ENCODE measurements at places on chromosomes 2 and 18. TPM values are rescaled to one million over a fixed set of nuclear protein-coding genes. Genes with fewer than 3 reads are reported as not detected.

DNA sequence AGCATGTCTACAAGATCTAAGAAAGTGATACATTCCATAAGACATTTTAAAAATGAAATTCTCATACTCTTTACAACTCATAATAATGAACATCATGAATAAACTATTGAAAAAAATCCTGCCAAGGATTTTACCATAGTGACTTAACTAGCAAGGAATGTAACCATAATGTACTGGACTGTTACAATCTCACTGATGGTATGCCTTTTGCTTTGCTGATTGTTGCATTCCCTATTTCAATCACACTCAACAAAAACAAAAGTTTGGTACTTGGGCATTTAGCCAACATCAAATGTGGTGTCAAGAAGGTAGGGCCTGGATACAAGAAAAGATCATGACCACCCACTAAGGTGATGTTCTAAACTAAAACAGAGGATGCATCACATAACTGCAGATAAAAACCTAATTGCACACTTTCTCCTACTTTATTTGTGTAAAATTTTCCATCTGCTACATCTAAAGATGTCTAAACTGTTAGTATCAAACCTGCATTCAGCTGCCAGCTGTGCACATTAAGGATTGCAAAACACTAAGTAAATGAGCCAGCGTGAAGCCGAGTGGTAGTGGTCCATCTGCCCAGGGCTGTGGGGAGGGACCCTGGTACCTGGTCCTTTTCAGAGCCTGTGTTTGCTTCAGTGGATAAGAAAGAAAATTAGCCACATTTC lies 564.4 kb downstream of the ZEB2 start:
- H3K4me3 ChIP-seq: no peak overlapping the region
- no peak for DNase-seq
- H3K27me3 ChIP-seq: no peaks in the 10 kb centered on the region
- H3K4me1 ChIP-seq: no peaks in the 10 kb centered on the region
- no peak overlapping the region for H3K27ac ChIP-seq

- H3K4me3 ChIP-seq: no peak within 1 kb of the TSS
- no peak within 1 kb of the TSS for H3K27ac ChIP-seq
- H3K27me3 ChIP-seq: peaks cover 84% of the 10 kb centered on the region
- H3K36me3 ChIP-seq: no peaks in the 10 kb centered on the region
Measured at GRCh38 chr2:118846953-118847761, at the start of gene EN1. Gene EN1, minus strand, starts transcription at chr2:118847648. Its CDS starts 481 bp downstream, at chr2:118847167.

DNA sequence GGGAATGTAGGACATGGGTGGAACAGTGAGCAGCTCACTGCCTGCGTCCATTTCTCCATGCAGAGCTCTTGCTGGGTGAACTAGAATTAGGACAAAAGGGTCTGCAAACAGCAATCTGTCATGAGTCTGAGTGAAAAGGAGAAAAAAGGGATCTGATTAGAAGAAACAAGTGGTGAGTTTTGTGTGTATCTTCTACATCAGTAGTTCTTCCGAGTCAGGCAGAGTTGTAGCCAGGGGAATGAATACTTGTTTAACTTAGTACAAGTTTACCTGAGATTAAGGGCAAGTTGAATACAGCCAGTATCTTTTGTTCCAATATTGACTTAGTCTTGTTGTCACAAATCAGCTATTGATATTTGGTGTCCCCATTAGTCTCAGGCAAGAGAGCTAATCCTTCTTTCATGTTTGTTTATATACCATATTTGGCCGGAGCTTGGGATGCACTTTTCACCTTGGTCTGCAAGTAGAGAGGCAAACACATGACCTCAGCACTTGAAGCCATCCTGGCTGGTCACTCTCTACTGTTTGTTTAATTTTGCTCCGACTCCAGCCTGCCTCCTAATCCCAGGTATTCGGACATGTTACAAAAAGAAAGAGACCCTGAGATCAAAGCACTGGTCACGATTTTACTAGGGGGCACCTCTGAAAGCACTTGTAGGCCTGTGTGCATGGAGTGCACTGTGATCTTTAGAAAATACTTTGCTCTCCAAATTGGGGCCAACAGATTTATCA lies 211.0 kb upstream of the NT5C1B start:
- H3K4me3 ChIP-seq: no peak overlapping the region
- no peak for DNase-seq
- H3K27ac ChIP-seq: no peak overlapping the region
- no peaks in the 10 kb centered on the region for H3K27me3 ChIP-seq
- H3K4me1 ChIP-seq: no peaks in the 10 kb centered on the region
- no peaks in the 10 kb centered on the region for H3K36me3 ChIP-seq

DNA sequence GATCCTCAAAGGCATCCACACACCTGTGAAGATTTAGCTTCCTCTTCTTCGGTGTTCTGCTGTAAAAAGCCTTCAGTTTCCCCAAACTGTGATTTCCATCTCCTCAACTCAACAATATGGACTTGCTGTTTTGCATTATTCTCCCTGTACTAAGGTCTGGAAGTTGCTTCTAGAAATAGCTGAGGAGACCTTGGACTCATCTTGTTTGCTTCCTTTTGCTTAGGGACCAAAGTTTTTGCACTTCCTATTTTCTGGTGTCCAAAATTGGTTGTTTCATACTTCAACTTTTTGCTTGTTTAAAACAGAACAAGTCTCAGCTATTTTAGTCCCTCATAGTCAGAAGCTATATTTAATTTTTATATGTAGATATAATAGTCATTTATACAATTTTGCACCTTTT lies 201.9 kb upstream of the COPS8 start:
- H3K4me3 ChIP-seq: no peak overlapping the region
- DNase-seq: no peak
- H3K27me3 ChIP-seq: no peaks in the 10 kb centered on the region
- no peaks in the 10 kb centered on the region for H3K36me3 ChIP-seq

GRCh38 chr18:26705757-26706156 lies 157.4 kb upstream of the KCTD1 start:
- no peaks in the 10 kb centered on the region for H3K27me3 ChIP-seq
- no peak overlapping the region for H3K27ac ChIP-seq
- no peaks in the 10 kb centered on the region for H3K4me1 ChIP-seq
- H3K36me3 ChIP-seq: no peaks in the 10 kb centered on the region
- H3K4me3 ChIP-seq: no peak overlapping the region

- no peak for DNase-seq
- H3K27me3 ChIP-seq: no peaks in the 10 kb centered on the region
- no peak overlapping the region for H3K4me3 ChIP-seq
- no peak overlapping the region for H3K27ac ChIP-seq
- H3K4me1 ChIP-seq: no peaks in the 10 kb centered on the region
Measured at GRCh38 chr2:232541961-232542714, 2.6 kb downstream of the CHRNG start.

DNA sequence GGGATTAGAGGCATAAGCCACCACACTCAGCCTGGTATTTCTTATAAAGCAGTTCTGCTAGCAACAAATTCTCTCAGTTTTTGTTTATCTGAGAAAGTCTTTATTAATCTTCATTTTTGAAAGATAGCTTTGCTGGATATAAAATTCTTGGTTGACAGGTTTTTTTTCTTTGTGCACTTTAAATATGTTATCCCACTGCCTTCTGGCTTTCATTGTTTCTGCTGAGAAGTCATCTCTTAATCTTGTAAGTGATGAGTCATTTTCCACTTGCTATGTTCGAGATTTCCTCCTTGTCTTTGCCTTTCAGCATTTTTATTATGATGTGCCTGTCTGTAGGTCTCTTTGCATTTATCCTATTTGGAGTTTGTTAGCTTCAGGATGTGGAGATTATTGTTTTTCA lies 5.9 kb upstream of the ELAC1 start:
- peaks cover 3% of the 10 kb centered on the region for H3K27me3 ChIP-seq
- H3K4me3 ChIP-seq: no peak overlapping the region
- no peaks in the 10 kb centered on the region for H3K4me1 ChIP-seq

- no peaks in the 10 kb centered on the region for H3K4me1 ChIP-seq
- H3K27me3 ChIP-seq: no peaks in the 10 kb centered on the region
- DNase-seq: no peak
Measured at GRCh38 chr2:7609556-7609955, 692.3 kb downstream of the RNF144A start.

DNA sequence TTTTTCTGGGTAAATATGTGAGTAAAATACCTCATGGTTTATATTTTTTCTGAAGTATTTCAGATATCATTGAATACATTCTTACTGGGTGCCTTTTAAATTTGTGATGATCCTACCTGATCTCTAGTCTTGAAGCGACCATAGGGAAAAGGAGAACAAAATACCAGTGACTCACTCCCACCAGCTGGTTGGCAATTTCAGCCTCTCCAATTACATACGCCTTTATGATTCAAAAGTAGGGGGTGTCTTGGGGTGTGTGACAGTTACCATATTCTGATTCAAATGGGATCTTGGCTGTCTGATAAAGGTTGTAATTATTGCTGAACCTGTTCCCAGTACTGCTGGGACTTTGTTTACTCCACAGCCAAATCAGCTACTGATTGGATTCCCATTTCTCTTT lies 175.9 kb upstream of the NXPH2 start:
- H3K36me3 ChIP-seq: no peaks in the 10 kb centered on the region
- H3K27ac ChIP-seq: no peak overlapping the region
- no peaks in the 10 kb centered on the region for H3K4me1 ChIP-seq

DNA sequence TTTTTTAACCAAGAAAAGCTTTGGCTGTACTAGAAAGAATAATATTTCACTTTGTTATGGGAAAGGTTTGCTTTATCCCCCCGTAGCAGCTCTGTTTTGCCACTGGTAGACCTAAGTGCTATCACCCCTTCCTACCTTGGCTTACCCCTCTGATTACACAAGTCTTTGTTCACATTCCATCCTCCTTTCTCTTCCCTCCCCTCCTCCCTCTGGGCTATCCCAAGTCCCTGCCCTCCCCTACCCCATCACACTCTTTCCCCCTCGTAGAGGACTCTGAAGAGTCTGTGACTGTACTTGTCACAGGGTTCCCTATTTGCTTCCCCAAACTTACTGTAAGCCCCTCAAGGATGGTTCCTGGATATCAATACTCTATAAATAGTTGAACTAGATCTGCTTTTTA lies 152.9 kb upstream of the NOSTRIN start:
- no peak overlapping the region for H3K4me3 ChIP-seq
- no peak for DNase-seq

DNA sequence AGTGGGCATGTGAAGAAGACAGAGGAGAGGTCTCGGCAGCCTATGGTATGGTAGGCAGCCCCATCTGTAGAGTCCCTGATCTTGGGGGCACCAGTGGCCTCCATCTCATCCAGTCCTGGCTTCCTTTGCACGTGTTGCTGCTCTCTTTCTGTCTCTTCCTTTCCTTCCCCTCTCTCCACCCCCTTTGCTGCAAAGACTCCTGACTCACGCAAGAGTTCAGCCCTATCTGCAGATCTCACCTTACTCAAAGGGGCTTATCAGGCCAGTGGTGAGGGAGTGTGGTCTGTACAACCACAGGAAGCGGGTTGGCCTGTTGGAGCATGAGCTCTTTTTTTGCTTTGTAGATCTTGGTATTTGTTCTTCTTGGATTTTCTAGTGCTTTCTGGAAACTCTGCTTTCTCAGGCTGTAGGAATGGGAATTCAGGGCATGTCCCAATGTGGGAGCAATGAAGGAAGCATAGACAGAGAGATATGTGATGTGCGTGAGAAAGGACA lies 14.6 kb upstream of the NT5DC4 start:
- DNase-seq: no peak
- no peak overlapping the region for H3K4me3 ChIP-seq
- H3K36me3 ChIP-seq: no peaks in the 10 kb centered on the region
- H3K27me3 ChIP-seq: no peaks in the 10 kb centered on the region
- H3K27ac ChIP-seq: no peak overlapping the region

DNA sequence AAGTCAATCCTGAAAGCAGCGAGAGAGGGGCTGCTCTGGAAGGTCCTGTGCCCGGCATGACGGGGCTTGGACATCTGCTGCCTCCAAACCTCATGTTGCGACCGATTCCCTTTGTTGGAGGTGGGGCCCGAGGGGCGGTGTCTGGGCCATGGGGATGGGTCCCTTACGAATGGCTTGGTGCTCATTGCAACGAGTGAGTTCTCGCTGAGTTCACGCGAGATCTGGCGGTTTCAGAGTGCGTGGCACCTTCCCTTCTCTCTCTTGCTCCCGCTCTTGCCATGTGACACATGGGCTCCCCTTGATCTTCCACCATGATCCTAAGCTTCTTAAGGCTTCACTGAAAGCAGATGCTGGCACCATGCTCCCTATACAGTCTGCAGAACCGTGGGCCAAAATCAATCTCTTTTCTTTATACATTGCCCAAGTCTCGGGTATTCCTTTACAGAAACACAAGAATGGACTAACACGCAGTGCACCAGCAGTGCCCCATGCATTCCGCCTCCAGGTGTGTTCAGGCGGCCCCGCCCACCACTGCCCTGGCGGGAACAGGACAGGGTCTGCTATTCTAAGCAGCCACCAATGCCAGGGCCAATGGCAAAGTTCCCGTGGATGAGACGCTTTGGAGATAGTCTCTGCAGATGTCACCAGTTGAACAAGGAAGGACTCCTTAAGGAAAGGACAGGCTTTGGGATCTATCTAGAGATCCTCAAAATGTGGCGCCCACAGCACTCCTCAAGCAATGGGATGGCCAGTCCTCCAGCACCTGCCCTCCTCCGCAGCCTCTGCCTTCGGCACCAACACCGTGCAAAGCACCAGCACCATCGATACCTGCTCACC lies 63.4 kb downstream of the ZNF516 start:
- no peak for DNase-seq
- no peak overlapping the region for H3K27ac ChIP-seq
- H3K27me3 ChIP-seq: no peaks in the 10 kb centered on the region
- no peaks in the 10 kb centered on the region for H3K36me3 ChIP-seq

DNA sequence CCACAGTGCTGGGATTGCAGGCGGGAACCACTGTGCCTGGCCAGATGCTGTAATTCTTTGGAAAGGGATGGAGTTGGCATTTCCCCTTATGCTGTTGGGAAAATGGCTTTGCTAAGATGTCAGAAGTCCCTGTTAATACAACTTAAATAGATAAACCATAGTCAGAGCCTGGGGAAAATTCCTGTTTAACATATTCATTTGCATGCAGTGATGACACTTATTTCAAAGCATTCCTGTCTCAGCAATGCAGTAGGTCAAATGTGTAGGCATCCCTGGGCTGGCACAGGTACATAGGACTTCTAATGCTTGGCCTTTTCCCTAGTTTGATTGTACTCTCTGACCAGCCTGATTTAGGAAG lies 38.6 kb downstream of the RAMP1 start:
- peaks cover 5% of the 10 kb centered on the region for H3K4me1 ChIP-seq
- H3K36me3 ChIP-seq: no peaks in the 10 kb centered on the region
- no peak for DNase-seq
- H3K27me3 ChIP-seq: no peaks in the 10 kb centered on the region
- H3K4me3 ChIP-seq: no peak overlapping the region
- H3K27ac ChIP-seq: no peak overlapping the region

CCBE1 gene
- not detected for total RNA-seq

MROH2A gene
- total RNA-seq: not detected

NOP58 gene
- 71.4 TPM for total RNA-seq

MOGAT1 gene
- not detected for total RNA-seq

PDCD1 gene
- total RNA-seq: not detected

RAX gene
- not detected for total RNA-seq

ZNF2 gene
- total RNA-seq: 4.2 TPM

DYTN gene
- 0.62 TPM for total RNA-seq

ASB18 gene
- not detected for total RNA-seq

GAL3ST2 gene
- total RNA-seq: not detected

SERPINB3 gene
- not detected for total RNA-seq

Measured in endothelial cell of umbilical vein (primary cell).